Suprapubic skin (tissue), 4 donors: ENCODE measurements at places on chromosomes 5 and 9. TPM values are rescaled to one million over a fixed set of nuclear protein-coding genes. Genes with fewer than 3 reads are reported as not detected.

HBEGF gene
- 86.0 TPM for total RNA-seq

ZNF346 gene
- 16.9 TPM for total RNA-seq

MVB12B gene
- total RNA-seq: 14.2 TPM

STC2 gene
- 5.9 TPM for total RNA-seq

F12 gene
- 18.4 TPM for total RNA-seq

SLC23A1 gene
- total RNA-seq: not detected

DNA sequence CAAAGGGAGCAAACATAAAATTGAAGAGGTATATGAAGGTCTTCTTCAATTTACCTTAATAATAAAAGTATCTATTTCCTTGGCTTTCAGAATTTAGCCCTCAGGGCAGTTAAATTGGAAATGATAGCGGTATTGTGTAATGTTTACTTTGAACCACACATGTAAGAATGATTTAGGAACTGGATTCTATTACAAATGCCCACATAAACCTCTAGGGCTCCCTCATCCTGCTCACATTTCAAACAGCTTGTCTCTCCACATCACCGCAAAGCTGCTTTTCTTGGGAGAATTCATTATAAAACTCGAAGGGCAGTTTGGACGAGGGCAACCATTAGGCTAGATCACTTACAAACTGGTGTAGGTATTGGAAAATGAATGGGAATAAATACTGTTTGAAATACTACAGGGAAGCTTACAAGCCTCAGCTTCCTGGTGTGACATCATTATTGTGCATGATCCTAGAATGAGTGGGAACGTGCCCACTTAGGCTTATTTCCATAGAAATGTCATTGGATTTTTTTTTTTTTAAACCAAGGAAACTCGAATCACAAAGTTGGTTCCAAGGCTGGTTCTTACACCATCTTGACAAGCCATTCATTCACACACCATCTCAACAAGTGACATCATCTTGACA lies 47.3 kb downstream of the MTRR start:
- no peaks in the 10 kb centered on the region for H3K4me1 ChIP-seq
- no peak overlapping the region for H3K27ac ChIP-seq
- no peaks in the 10 kb centered on the region for H3K27me3 ChIP-seq
- DNase-seq: no peak

DNA sequence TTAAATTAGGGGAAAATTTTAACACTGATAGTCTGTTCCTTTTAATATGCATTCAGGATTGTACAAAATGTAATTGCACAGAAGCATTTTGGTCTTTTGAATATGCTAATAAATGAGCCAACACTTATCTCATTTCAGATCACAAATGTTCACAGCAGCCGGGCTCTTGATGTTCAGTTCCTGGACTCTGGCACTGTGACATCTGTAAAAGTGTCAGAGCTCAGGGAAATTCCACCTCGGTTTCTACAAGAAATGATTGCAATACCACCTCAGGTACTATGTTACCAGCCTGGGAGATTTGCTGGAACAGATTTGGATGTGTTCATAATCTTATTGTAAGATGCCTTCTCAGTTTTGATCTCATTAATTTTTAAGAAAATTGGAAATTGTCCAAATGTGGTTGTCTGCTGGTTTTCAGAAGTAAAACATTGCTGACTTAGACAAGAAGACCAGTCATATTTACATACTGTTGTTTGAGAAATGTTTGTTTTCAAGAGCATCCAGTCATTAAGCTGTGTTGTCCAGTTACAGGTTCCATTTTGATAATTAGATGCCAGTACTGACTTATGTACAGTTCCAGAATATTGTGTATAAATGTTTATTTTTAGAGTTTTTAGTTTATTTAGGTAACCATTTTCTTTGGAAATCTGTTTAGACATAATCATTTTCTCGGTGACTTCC lies 23.0 kb upstream of the TMOD1 start:
- peaks cover 29% of the 10 kb centered on the region for H3K36me3 ChIP-seq
- H3K27ac ChIP-seq: no peak overlapping the region
- H3K4me1 ChIP-seq: no peaks in the 10 kb centered on the region
- no peaks in the 10 kb centered on the region for H3K27me3 ChIP-seq
- no peak for DNase-seq

GRCh38 chr5:73444499-73445438 lies 3.8 kb downstream of the FOXD1 start:
- H3K4me3 ChIP-seq: no peak overlapping the region
- no peak for DNase-seq
- peaks cover 97% of the 10 kb centered on the region for H3K27me3 ChIP-seq
- no peak overlapping the region for H3K27ac ChIP-seq
- peaks cover 18% of the 10 kb centered on the region for H3K4me1 ChIP-seq
- no peaks in the 10 kb centered on the region for H3K36me3 ChIP-seq

DNA sequence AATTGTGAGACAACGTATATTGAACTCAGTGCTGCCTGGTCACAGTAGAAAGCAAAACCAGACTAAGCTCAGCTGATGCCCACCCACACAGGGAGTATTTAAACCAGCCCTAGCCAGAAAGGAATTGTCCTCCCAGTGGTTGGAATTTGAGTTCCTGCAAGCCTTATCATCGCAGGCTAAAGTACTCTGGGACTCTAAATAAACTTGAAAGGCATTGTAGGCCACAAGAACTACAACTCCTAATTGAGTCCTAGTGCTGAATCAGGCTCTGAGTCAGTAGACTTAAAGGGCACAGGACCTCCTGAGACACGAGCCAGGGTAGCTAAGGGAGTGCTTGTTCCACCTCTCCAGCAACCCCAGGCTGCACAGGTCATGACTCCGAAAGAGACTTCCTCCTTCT lies 171.4 kb downstream of the MCTP1 start:
- no peaks in the 10 kb centered on the region for H3K27me3 ChIP-seq
- H3K4me3 ChIP-seq: no peak overlapping the region
- no peaks in the 10 kb centered on the region for H3K36me3 ChIP-seq
- no peaks in the 10 kb centered on the region for H3K4me1 ChIP-seq

GRCh38 chr9:91379426-91379825 lies 17.7 kb upstream of the AUH start:
- H3K36me3 ChIP-seq: no peaks in the 10 kb centered on the region
- H3K4me1 ChIP-seq: peaks cover 5% of the 10 kb centered on the region
- no peaks in the 10 kb centered on the region for H3K27me3 ChIP-seq
- H3K4me3 ChIP-seq: no peak overlapping the region
- H3K27ac ChIP-seq: no peak overlapping the region
- DNase-seq: no peak

DNA sequence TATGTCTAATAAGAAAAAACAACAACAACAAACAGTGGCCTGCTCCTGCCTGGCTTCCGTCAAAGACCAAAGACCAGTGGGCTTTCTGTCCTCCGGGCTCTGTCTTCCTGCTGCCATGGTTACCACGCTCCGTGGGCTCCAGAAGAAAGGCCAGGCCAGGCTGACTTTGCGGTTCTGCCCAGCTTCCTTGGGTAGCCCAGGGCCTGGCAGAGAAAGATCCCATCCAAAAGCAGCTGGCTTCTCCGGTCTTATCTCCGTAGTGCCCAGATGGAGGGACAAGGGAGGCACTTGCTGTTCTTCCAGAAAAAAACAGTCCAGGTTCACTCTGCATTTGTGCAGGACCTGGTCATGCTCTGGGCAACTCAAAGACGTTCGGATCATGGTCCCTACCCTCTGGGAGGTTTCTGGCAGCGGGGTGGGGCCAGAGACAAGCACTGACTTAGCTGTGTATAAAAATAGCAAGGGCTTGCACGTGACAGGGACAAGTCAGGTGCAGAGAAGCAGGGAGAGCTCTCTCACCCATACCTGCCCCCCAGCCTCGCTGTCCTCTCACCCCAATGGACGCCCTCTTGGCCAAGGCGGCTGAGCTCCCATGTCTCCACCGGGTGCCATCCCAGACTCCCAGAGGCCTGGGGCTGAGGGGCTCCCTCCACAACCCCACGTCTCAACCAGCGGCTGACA lies 212.2 kb downstream of the C9orf50 start:
- H3K36me3 ChIP-seq: no peaks in the 10 kb centered on the region
- DNase-seq: no peak
- H3K27me3 ChIP-seq: no peaks in the 10 kb centered on the region

- DNase-seq: no peak
- no peak overlapping the region for H3K4me3 ChIP-seq
- H3K27ac ChIP-seq: no peak overlapping the region
- H3K4me1 ChIP-seq: no peaks in the 10 kb centered on the region
- H3K36me3 ChIP-seq: no peaks in the 10 kb centered on the region
- no peaks in the 10 kb centered on the region for H3K27me3 ChIP-seq
These were observed 374.4 kb upstream of the SGCD start for GRCh38 chr5:155952486-155953089.

DNA sequence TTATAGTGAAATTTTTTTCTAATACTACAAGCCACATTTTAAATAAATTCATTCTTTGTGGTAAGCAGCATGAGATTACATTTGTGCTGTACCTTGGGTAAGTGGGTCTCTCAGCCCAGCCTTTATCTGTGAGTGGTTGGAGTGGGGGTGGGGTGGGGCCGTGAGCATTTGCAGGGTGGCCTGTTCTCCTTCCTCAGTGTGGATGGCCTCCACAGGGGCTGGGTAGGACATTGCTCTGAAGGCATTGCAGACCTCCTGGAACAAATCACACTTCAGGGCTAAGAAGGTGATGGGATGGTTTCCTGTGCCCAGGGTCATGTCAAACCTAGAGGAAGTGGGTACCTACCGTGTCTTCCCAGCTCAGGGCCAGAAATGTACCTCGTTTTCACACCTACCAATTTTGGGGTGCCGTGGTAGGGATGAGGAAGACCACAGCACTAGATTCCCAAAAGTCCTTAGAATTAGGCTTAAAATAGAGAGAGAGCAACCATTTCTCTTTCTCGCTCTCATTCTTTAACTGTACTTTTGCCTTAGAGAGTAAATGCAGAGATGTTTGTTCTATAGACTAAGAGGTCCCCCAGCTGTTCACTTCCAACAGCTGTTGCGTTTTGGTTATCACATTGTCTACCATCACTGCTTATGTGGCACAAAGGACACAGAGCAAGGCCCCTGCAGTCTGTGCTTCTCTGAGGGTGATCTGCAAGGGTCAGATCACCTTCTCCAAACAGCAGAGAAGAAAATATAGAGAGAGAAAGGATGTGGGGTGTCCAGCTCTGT lies 83.4 kb upstream of the CTSL start:
- no peak overlapping the region for H3K4me3 ChIP-seq
- no peak overlapping the region for H3K27ac ChIP-seq
- H3K4me1 ChIP-seq: no peaks in the 10 kb centered on the region
- H3K36me3 ChIP-seq: peaks cover 19% of the 10 kb centered on the region

GRCh38 chr5:55453211-55453610 lies 81.6 kb downstream of the PLPP1 start:
- H3K27ac ChIP-seq: no peak overlapping the region
- DNase-seq: no peak
- H3K27me3 ChIP-seq: no peaks in the 10 kb centered on the region
- H3K36me3 ChIP-seq: no peaks in the 10 kb centered on the region

DNA sequence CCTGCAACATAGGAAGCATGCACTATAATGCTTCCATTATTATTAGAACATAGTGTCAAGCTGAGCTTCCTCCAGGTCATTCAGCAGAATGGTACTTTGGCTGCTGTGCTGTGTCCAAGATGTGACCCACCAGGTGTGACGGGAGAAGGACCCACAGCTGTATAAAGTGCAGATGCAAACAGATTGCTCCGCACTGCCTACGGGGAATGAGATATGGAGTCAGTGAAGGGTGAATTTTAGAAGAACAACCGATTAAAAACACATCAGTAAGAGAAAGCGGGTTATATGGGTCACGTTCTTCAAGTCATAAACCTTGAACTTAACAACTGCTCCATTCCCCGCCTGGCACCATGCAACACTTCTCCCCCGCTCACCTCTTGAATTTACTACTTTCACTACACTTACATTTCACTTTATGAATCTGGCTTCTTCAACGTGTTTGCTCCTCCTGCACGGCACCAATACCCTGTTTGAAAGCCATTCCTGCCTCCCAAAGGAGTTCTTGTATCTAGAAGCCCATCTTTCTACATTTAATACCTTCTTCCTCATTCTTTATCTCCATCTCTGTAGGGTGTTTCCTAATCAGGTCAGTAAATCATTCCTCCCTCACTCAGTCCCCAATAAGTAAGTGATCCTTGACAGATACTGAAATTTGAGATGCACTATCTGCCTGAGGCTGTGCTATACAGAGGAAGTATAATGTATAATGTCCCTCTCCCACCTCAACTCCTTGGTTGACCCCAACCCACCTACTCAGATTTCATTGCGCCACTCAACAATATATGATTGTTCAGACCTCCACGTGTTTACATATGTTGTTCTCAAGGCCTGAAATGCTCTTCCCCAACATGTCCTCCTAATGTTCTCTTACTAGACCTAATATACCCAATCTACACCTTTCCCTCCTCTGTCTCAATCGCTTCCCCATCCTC lies 25.9 kb downstream of the BRINP1 start:
- H3K36me3 ChIP-seq: no peaks in the 10 kb centered on the region
- no peak for DNase-seq
- no peak overlapping the region for H3K4me3 ChIP-seq
- H3K4me1 ChIP-seq: no peaks in the 10 kb centered on the region
- no peaks in the 10 kb centered on the region for H3K27me3 ChIP-seq
- H3K27ac ChIP-seq: no peak overlapping the region

DNA sequence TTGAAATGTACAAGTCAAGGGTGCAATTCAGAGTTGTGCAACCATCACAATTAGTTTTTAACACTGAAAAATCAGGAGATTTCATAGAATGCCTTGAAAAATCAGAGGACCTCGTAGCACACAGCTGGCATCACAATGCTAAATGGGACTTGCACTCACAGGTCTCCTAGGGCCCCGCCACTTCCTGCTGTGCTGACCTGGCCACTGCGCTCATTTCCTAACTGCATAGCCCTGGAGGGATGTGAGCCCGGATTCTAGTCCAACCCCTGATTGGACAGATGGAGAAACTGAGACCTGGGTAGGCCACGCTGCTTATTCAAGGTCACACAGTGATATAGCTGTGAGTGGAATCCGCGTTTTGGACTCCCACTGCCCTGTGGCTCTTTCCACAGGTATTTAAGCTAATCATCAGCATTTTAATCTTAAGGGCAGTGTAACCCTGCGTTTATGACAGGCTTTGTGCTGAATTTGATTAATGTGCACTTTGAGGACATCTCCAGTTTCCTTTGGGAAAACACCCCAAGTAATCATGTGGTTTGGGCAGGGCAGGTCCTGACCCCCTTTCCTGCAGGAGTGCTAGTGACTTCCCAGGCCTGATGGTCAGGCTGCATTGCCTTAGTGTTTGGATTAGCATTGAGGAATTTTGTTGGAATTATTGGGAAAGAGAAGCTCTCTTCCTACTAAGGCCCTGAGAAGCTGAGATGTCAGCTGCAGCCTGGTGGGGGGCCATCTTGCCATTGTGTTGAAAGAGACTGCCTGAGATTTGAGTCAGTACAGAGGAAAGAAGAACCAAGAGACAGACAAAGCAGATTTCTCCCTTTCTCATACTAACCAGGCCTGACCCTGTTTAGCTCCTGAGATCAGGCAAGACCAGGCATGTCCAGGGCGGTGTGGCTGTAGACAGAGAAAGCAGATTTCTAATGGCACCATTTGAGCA lies 36.2 kb downstream of the STC2 start:
- H3K27me3 ChIP-seq: peaks cover 33% of the 10 kb centered on the region
- H3K4me3 ChIP-seq: no peak overlapping the region
- H3K36me3 ChIP-seq: no peaks in the 10 kb centered on the region
- DNase-seq: no peak
